ENCODE measurements at places on chromosomes 3 and 15.

DNA sequence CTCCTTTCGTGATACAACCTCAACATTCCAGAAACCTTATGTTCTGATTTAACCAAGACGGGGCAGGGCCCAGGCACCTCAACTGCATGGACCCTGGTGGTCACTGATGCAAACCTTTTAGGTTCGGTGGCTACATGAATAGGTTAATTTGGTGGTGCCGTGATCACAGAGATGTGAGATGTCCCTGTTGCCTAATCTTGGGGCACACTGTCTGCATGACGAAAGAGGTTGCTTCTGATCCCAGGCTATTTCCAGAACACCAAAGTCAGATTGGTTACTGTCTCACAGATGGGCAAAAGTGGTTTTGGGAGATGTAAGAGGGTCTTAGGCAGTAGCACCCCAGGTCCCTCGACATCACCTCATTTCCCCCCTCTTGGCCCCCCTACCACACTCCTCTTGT lies 4.0 kb upstream of the CCR1 start:
- no peak for DNase-seq

- DNase-seq: no peak
Measured at GRCh38 chr15:65970937-65971740, 101.8 kb downstream of the RAB11A start.

- no peak for DNase-seq
Measured at GRCh38 chr3:37071921-37072320, 78.6 kb downstream of the MLH1 start.

- DNase-seq: no peak
Measured at GRCh38 chr3:84925571-84925970, 33.2 kb upstream of the CADM2 start.

DNA sequence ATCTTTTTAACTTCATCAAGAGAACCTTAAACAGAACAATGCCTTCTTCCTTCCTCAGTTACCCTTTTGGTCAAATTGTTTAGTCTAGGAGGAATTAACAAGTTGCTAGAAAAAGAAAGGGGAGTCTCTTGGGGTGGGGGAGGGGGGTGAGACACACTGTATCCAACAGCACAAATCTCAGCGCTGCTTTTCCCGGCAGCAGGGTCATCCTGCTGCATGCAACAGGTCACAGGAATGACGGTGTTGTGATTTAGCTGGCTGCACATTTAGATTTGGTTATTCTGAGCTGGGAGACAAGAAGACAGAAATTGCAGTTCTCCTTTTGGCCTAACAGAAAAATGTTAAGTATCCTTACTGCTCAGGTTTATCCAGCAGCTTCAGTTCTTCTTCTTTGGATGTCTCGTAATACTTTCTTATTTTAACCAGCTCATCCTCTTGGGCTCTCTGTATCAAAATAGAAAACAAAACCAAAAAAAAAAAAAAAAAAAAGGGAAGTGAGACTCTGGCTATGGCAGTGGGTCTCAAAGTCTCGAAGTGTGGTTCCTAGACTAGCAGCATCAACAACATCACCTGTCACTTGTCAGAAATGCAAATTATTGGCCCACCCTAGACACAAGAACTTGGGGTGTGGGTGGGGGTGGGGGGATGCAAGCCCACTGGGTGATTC lies 190.5 kb downstream of the GREM1 start:
- no peak for DNase-seq

DNA sequence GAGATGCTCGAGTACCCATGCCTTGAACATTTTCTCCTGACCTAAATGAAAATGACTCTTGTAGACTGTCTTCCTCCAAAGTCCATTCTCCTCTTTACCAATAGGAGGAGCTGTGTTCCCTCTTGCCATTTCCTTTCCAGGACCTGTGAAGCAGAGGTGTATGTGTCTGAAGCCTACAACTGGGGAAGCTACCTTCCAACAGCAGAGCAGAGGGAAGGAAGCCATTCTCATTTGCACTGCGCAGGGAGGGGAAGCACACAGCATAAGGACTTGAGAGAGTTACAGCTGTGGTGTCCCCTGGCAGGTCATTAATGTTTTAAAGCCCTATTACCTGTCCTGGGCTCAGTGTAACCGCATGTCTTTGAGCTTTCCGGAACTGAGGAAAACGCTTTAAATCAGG lies 38.7 kb downstream of the HSPBAP1 start:
- DNase-seq: peak; percentile 55

DNA sequence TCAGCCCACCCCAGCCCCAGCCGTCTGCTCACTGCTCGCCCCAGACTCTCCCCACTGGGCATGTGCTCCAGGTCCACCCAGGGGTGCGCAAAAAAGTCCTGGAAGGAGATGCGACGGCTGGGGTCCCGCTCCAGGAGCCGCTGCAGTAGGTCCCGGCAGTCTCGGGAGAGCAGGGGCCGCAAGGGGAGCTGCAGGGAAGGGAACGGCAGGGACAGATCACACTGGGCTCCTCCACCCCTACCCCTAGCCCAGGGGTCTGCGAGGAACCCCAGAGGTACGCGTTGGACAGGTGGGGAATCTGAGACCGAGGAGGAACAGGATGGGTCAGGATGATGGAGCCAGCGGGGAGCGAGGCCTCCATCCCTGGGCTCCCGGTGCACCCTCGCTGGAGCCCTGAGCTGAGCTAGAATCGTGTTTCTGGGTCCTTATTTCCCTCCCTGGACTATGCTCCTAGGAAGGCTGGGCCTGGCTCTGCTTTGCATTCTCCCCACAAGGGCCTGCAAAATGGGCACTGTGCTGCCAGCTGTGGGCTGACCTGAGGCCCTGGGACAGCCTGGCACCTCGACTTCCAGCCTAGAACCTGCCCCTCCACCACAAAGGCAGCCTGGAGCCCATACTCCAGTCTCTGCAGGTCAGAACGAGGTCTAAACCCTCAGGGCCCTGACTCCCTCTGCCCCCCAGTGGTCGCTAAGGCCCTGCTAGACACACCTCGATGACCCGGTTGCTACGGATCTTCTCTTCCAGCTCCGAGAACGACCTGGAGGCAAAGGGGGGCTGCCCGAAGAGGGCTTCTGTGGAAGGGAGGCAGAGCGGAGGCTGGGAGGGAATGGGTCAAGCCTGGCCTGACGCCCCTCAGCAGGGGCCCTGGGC lies 3.2 kb downstream of the ULK3 start:
- no peak for DNase-seq

- no peak for DNase-seq
Measured at GRCh38 chr3:156608601-156609514, 53.9 kb upstream of the SSR3 start.

DNA sequence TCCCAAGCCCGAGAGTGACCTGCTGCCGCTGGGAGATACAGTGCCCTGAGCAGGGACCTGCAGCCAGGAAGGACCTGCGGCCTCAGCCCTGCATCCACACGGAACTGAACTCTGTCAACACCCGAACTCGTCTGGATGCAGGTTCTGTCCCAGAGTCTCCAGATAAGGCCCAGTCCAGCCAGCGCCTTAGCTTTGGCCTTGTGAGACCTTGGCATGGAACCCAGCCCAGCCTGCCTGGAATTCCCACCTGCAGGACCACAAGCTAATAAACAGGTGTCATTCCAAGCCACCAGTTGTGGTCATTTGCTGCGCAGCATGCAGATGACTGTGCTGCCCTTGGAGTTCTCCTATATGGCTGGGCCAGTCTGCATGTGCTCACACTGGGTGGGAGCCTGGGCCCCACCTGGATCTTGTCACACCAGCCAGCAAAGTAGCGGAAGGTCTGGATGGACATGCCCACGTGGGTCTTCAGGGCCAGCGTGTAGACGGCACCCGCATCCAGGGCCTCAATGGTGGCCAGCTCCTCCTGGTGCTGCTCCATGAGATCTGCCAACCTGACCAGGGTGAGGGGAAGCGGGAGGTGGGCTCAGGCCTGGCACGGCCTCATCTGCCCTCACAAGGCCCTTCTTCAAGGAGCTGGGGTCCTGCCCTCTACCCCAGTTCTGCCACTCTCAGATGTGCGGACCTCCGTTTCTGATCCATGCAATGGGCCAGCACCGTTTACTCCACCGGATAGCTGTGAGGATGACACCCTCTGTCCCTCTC lies 47.2 kb upstream of the SLC41A3 start:
- no peak for DNase-seq

DNA sequence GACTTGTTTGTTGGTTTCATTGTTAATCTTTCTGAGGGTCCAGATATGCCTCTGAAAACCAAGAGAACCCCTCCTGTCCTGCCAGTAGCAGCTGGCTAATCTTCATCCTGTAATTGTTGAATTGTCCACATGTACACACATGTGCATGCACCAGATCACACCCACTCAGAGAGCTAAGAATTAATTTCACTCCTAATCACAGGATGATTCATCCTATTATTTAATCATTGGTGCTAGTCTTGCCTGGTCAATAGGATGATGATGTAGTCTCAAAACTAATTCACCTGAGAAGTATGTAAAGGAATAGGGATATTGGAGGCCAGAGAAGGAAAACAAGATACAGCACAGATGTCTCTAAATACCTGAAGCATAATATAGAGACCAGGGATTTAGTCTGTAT lies 7.8 kb upstream of the AHSG start:
- DNase-seq: no peak

DNA sequence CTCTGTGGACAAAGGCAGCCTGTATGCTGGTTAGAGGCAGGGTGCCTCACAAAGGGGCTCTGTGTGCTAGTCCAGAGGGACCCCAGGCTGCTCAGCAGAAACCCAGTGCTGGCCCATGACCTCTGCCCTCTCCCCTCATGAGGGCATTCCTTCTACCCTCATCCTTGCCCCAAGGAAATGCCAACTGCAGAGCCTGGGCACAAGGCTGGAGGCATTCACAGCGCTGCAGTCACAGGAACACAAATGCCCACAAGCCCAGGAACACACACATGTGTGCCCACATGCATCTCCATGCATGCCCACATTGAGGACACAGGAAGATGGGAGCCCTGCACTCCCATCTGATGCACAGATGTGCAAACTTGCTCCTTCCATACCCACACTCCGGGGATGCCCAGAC lies 3.8 kb downstream of the INKA1 start:
- no peak for DNase-seq

GRCh38 chr15:39743611-39744010 lies 39.0 kb downstream of the FSIP1 start:
- no peak for DNase-seq

DNA sequence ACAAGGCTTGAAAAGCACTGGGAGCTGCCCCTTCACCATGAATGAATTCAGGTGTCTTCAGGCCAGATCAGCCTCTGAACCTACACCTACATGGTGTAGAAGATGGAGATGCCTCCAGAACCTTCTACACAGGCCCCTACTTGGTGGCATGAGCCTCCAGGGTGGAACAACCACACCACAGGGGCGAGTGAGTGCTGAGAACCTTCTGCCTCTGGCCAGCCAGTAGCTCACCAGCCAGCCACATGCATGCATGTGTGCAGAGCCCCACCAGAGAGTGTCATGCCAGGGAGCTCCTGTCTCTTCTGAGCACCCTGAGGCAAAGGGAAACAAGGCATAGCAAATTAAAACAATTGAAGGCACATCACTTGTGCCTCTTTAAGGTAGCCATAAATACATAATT lies 161.8 kb upstream of the TOPAZ1 start:
- DNase-seq: no peak

GRCh38 chr3:164864454-164864853 lies 213.8 kb downstream of the SI start:
- DNase-seq: no peak

DNA sequence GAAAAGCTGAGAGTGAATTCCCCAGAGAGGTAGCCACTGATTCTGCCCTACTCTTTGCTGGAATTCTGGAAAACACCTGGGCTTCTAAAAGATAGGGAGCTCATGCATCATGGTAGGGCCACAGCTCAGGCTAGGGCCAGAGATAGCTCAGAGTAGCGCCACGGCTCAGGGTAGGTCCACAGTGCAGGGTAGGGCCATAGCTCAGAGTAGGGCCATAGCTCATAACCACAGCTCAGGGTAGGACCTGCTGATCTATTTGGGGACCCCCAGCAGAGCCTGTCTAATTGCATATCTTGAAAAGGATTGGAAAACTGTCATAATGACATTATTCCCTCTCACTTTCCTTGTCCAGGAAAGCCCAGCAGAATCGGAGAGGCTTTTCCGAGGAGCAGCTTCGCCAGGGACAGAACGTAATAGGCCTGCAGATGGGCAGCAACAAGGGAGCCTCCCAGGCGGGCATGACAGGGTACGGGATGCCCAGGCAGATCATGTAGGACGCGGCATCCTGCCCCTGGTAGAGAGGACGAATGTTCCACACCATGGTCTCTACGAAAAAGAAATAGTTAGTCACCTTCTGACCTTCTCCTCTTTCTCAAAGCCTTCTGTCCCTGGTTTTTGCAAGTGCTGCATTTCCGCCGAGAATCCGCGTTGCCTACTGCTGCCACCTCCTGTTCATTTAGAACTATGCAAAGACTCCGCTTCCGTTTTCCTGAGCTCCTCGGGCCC lies 14.5 kb downstream of the TAGLN3 start:
- DNase-seq: peak; percentile 63

GRCh38 chr3:124834723-124835718 lies 52.1 kb downstream of the ITGB5 start:
- peak; percentile 72 for DNase-seq

DNA sequence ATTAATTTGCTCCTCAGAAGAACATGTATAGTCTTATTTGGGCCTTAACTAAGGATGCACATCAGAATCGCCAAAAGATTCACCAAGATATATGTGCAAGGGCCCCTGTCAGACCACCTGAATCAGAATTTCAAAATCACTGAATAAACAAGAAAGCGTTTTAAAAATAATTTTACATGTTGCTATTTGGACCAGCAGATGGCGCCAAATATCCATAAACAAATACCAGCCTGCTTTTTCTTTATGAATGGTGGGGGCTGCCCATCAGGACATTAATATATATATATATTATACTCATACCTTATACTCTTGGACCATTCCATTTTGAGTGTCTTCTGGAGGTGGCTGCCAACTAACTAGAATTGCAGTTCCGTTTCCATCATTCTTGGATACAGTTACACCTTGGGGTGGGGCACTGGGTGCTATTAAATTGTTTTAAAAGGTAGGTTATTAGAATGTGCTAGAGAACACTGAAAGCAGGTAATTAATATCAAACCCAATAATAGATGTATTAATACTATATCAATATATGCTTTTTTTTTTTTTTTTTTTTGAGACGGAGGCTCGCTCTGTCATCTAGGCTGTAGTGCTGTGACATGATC lies 1108.3 kb downstream of the ROBO1 start:
- DNase-seq: peak; percentile 34

GRCh38 chr3:127408684-127409420 lies 121.0 kb upstream of the PRR20G start:
- no peak for DNase-seq

Measured in thymus (tissue), 14 donors.